GM12865 (cell line): ENCODE measurements at places on chromosomes 12 and 14.

DNA sequence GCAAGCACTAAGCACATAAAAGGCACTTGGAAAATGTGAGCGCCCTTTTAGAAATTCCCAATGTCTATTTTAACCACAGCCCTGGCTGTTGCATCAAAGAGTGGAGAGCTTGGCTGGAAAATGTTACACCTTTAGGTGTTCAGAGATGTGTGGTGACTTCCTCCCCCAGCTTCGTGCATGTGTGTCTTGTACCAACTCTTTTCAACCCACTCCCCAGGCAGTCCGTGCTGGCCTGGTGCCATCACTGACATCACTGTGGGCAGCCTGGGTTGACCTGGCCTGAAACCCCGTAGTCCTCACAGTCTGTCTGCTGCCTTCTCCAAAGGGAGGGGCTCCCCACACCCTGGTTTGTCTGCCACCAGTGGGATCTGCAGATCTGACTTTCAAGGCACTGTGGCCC is 101.8 kb downstream of the SCARB1 start:
- DNase-seq: no peak

- DNase-seq: no peak
These were observed 824 bp downstream of the CCDC177 start for GRCh38 chr14:69573831-69574262.

DNA sequence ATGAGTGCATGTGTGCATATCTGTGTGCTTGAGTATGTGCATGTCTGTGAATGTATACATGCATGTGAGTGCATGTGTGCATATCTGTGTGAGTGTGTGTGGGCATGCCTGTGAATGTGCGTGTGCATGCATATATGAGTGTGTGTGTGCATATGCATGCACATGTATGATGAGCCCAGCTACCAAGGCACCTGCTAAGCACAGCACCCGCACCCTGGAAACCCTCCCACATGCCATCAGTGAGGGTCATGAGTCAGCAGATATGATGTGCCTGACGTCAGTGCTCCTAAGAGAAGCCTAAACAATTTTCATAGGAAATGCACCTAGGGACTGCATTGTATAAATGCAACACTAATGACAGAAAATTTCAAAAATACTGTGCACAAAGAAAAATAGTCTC is 151.1 kb downstream of the KIF26A start:
- DNase-seq: no peak

DNA sequence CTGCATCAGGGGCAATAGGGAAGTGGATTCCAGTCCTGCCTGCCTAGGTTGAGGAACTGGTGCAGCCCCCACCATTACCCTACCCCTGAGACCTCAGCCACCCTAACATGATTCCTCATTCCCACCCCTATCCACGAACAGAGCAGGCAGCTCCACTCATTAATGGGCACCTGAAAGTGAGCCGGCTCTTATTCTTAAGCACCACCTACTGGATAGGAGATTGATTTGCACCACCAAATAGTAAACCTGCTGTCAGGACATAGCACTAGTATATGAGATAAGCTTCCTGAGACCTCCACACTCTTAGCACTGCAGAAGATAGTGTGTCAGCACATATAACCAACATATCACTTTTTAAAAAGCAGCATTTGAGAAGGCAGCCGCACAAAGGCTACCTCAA is 573.2 kb downstream of the SOX5 start:
- no peak for DNase-seq

DNA sequence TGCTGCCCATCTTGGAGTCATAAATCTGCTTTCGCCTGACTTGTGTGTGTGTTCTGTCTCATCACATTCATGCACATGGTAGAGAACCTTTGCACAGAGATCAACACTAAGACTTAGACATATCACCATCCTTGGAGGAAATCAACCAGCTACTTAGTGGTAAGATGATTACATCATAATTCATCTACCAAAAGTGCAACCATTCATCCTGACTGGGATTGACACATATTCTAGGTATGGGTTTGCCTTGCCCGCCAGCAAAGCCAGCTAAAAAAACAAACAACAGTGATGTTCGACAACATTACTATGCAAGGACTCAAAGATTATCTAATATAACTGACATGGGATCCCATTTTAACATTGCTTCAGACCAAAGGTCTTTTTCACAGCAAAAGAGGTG is 228.7 kb downstream of the NUAK1 start:
- no peak for DNase-seq

GRCh38 chr14:29663281-29663801 is 264.3 kb downstream of the PRKD1 start:
- no peak for DNase-seq

GRCh38 chr14:46053221-46053620 is 598.4 kb downstream of the RPL10L start:
- DNase-seq: no peak
